A549 treated with CORT108297 at 1 μM for 4 hours (cell line): ENCODE measurements at places on chromosomes 16 and 17. TPM values are rescaled to one million over a fixed set of nuclear protein-coding genes. Genes with fewer than 3 reads are reported as not detected.

The EME2 gene
- 5.2 to 12.2 TPM (median 10.1 TPM) in 5 replicates for total RNA-seq

The ARL17A gene
- 3.6 to 5.3 TPM (median 4.6 TPM) in 5 replicates for total RNA-seq

The DNAJA2 gene
- 71.3 to 85.7 TPM (median 72.8 TPM) in 5 replicates for total RNA-seq

The PROCA1 gene
- 1.0 to 1.7 TPM (median 1.1 TPM) in 5 replicates for total RNA-seq

The SLC35G3 gene
- not detected in 5 replicates for total RNA-seq

The ALOX15 gene
- total RNA-seq: 0.06 to 0.20 TPM (median 0.12 TPM) in 5 replicates

The KIF2B gene
- total RNA-seq: not detected in 5 replicates

The KRTAP4-1 gene
- total RNA-seq: 0.09 to 0.40 TPM (median 0.24 TPM) in 4 of 5 replicates, not detected in the other

The MT1H gene
- total RNA-seq: not detected in 5 replicates

The SEZ6 gene
- total RNA-seq: 0.03 to 0.13 TPM in 2 of 5 replicates, not detected in the others

The CD7 gene
- 0.05 to 0.15 TPM (median 0.10 TPM) in 4 of 5 replicates, not detected in the other for total RNA-seq

The SMTNL2 gene
- total RNA-seq: 0.36 to 0.87 TPM (median 0.57 TPM) in 5 replicates

The RNF43 gene
- total RNA-seq: 0.17 to 0.44 TPM (median 0.24 TPM) in 5 replicates
